Coronary artery (tissue), 2 donors: ENCODE measurements at places on chromosomes 1 and 21.

DNA sequence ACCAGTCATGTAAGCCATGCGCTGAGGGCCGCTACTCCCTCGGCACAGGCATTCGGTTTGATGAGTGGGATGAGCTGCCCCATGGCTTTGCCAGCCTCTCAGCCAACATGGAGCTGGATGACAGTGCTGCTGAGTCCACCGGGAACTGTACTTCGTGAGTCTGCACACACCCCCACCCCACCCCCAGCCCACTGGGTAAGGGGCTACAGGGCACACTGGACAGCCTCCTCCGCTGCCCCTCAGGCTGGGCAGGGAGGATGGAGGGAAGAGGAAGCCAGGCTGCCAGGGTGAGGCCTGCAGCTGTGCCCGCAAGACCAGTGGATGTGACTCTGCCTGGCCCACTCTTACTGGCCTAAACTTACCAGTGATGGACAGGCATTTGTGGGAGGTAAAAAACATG lies 49.2 kb upstream of the SARS1 start:
- no peak for DNase-seq

DNA sequence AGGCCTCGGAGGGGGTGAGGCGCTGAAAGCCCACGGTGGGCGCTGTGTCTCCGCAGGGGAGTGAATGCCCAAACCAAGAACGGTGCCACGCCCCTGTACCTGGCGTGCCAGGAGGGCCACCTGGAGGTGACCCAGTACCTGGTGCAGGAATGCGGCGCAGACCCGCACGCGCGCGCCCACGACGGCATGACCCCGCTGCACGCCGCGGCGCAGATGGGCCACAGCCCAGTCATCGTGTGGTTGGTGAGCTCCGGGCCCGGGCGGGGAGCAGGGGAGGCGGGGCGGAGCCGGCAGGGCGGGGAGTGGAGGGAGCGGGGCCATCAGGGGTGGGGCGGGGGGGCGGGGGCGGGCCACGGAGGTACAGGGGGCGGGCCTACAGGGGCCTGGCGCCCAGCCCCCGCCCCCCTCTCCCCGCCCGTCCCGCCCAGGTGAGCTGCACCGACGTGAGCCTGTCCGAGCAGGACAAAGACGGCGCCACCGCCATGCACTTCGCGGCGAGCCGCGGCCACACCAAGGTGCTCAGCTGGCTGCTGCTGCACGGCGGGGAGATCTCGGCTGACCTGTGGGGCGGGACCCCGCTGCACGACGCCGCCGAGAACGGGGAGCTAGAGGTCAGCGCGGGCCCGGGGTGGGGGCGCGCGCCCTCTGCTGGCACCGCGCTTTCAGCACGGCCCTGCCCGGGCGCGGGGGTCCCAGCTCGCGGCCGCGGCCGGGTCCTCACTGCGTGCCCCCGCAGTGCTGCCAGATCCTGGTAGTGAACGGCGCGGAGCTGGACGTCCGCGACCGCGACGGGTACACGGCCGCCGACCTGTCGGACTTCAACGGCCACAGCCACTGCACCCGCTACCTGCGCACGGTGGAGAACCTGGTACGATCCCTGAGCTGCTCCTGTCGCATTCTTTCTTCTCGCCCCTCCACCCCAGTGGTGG lies 15.9 kb downstream of the ESPN start:
- no peak for DNase-seq

GRCh38 chr1:206672011-206672688 lies 12.6 kb upstream of the MAPKAPK2 start:
- no peak for DNase-seq

DNA sequence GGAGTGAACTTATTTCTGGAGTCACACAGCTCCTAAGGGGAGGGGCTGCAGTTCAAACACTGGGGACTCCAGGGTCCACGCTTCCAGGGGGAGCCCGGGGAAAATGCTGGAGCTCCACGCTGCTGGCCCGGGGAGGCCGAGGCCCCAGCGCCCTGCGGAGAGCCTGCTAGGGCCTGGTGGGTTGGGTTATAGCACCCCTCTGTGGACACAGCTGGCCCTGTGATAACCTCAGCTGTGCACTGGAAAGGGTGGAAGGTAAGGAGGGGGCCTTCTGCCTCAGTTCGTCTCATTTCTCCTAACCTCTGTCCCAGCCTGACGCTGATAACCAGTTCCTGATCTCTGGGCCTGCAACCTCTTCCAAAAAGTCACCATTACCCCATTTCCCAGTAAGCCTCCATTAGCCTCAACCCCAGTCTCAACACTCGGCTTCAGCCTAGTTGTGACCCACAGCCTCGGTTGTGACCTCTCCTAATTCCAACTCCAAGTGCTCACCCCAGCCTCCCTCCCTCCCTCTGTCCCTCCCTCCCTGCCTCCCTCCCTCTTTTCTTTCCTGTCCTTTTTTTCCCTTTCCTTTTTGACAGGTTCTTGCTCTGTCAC lies 7.1 kb downstream of the NBL1 start:
- no peak for DNase-seq

GRCh38 chr1:80248886-80249285 lies 1242.4 kb upstream of the ADGRL4 start:
- no peak for DNase-seq

DNA sequence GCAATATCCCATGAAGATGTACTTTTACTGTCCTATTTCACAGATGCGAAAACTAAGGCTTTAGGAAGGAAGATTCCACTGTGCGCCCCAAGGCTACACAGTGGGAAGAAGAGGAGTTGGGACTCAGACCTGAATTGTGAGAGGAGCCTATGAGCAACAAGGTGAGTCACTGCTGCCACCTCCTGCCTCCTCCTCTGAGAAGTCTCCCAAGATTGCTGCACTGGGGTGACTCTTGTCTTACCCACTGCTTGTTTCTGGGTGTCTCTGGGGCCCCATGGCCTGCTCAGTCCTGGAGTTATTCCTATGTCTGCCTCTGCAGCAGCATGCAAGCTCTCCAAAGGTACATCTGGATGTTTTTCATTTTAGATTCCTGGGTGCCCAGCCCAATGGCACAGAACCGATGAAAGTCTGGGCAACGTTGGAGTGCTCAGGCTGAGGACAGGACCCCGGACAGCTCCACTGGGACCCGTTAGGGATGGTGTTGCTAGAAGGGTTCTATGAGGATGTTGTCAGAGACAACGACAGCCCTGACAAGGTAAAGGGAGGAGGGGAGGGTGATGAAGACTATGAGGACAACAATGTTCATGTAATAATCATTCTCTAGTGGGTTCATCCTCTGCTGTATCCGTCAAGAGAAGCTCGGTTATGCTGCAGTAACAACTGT lies 11.0 kb upstream of the C1QA start:
- DNase-seq = no peak

DNA sequence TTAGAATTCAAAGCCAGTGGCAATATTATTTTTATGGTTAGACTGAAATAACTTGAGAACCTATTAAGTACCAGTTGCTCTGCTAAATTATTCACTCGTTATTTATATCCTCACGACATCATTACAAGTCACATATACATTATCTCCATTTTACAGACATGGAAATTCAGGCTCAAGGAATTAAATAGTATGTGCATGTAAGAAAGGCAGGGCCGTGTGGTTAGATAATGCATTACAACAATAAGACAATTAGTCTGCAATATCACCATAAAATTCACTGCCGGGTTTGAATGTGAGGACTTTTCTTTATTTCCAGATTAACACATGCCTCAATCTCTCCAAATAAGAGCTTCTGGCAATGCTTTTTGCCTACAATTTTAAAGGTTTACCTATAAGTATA lies 523.4 kb downstream of the PTBP2 start:
- no peak for DNase-seq

DNA sequence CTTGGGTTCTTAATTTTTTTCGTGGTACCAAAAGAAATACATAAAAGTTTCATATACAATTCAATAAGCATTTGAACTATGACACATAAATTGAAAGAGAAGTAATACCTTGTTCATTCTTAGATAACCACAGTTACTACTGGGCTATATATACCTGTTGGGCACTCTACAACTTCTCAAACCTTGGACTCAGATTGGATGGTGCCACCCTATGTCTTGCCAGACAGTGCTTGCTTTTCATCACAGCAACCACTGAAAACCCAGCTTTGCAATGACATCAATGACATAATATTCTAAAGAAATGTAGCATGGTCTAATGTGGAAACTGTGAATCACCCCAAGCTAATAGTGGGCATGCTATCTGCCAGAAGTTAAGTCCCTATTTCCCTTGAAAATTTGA lies 62.8 kb upstream of the DPH5 start:
- no peak for DNase-seq

DNA sequence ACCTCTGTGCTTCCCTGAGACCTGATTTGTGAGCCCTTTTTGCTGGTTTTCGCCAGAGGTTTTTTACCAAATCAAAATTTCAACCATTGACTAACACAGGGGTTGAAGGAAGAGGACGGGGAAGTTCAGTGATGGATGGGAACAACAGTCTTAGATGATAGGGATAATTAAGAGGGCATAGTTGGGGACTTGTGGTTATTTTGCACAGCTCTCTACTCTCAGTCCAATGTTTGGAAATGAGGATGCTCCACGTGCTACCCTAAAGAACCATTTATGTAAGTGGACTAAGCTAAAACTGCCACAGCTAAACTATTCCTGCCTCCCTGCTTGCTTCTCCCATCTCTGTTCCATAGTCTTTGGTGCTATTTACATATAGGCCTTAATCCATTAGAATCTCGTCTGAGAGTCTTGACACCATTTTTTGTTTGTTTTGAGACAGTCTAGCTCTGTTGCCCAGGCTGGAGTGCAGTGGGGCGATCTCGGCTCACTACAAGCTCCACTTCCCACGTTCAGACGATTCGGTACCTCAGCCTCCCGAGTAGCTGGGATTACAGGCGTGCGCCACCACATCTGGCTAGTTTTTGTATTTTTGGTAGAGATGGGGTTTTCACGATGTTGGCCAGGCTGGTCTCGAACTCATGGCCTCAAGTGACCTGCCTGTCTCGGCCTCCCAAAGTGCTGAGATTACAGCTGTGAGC lies 684 bp upstream of the MCL1 start:
- DNase-seq = peak; percentile 73

GRCh38 chr1:161198897-161199431 lies at the start of gene ADAMTS4:
Gene ADAMTS4, minus strand, starts transcription at chr1:161199054. Its CDS starts 427 bp downstream, at chr1:161198627.
- peak; percentile 91 for DNase-seq

DNA sequence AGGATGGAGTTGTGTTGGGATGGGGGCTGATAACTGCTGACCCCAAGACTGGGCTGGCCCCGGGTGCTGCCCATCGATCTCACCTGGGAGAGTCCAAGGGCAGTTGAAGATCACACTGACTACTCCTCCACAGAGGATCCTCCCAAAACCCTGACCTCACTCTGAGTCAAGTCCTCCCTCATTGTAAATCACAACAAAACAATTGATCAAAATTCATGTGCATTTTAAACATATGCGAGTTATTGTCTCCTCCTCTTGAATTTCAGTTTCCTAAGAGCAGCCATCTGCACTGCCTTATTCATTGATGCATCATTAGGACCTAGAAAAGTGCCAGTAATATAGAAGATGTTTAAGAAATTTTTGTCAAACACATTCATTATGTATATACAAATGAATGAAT lies 273.6 kb downstream of the C1orf94 start:
- DNase-seq = no peak

- no peak for DNase-seq
Measured at GRCh38 chr1:154536570-154536969, 21.9 kb downstream of the UBE2Q1 start.

DNA sequence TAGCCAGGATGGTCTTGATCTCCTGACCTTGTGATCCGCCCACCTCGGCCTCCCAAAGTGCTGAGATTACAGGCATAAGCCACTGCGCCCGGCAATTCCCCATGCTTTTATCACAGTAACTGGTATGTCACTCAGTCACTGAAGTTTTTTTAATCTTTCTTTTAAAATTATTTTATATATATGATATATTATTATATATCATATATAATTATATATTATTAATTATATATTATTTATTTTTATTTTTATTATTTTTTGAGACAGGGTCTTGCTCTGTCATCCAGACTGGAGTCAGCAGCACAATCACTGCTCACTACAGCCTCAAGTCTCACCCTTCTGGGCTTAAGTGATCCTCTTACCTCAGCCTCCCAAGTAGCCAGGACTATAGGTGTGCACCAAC lies 18.3 kb downstream of the RC3H1 start:
- no peak for DNase-seq

GRCh38 chr1:115283681-115284146 lies 54.3 kb downstream of the NGF start:
- DNase-seq = no peak

- DNase-seq = no peak
Measured at GRCh38 chr1:41582351-41582750, 97.9 kb upstream of the EDN2 start.

GRCh38 chr1:16046842-16047241 lies 3.3 kb downstream of the CLCNKB start:
- DNase-seq = no peak

DNA sequence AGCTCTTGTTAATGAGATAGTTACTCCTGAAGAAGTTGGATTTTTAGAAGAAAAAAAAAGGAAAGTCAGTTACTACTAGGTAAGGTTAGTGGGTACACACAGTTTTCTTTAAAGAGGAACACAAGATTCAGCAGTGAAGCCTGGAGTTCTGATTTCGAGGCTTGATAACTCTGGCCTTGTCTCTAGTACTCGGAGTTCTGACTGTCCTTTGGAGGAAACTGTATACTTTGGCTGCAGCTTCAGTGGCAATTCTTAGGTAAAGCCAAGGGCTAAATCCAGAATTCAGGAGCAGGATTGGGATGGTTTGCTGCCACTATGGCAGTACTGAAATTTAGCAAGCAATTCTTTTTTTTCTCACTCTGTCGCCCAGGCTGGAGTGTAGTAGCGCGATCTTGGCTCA lies 9.2 kb downstream of the ACADM start:
- DNase-seq = no peak

DNA sequence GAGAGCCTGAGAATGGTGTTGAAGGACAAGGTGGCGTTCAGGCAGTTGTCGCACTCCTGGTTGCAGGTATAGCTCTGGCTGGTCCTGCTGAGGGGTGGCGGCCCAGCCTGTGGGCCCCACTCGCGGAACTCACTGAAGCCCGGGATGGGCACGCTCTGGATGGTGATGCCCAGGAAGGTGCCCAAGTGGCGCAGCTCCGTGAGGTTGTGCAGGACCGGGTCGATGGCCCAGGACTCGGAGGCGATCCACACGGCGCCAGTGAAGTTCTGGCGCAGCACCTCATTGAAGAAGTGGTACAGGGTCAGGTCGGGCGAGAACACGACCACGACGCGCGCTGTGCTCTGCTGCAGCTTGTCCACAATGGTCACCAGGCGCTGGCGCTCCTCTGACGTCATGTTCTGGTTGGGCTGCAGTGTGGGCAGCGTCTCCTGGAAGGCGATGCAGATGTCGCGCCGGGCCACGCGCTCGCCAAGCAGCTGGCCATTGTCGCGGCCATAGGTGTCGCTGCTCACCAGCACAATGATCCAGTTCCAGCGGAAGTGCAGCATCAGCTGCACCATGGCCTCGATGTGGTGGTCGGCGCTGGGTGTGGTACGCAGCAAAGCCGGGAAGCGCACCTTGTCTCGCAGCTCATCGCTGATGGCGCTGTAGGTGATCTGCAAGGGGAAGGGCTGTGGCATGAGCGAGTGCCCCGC lies 5.0 kb downstream of the TAS1R2 start:
- no peak for DNase-seq

- DNase-seq = no peak
Measured at GRCh38 chr1:65141394-65141793, 6.6 kb upstream of the AK4 start.

GRCh38 chr21:36542312-36543101 lies 62.6 kb upstream of the CLDN14 start:
- DNase-seq = peak; percentile 36
